ENCODE measurements at places on chromosomes 6 and 20.

DNA sequence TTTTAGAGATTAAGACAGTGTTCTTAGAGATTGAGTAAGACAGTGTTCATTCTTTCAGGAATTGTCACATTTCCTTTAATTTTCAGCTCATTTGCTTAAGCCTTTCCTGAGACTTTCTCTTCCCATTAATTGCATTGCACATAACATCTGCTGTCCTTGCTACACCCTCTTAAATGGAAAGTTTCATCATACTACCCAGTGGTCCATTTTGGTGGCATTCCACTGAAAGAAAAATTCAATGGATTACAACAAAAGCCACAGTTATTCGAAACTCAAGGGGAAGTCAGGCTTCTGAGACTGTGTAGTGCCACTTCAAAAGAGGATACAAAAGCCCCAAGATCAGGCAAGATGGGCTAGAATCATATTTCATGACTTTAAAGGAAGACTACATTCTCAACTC is 64.0 kb downstream of the RSPO3 start:
- DNase-seq, result no peak

DNA sequence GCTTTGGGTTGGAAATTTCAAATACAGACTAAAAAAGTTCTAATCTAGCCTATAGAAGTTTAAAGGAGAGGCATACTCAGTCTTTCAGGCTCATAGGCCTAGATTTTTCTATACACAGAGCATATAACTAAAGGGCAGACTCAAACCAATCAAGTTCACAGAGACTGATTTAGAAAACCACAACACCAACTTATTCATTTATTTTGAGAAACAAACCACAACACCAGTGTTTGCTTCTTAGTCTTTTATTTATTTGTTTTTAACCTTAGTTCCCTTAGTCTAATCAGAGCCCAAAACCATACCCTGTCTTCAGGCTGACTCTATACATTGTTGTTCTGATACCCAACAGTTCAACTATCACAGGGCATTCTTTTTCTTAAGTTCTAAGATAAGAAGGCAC is 103.7 kb downstream of the REV3L start:
- no peak for DNase-seq

- no peak for DNase-seq
These were observed 46.8 kb downstream of the PCNA start for GRCh38 chr20:5072756-5073659.

DNA sequence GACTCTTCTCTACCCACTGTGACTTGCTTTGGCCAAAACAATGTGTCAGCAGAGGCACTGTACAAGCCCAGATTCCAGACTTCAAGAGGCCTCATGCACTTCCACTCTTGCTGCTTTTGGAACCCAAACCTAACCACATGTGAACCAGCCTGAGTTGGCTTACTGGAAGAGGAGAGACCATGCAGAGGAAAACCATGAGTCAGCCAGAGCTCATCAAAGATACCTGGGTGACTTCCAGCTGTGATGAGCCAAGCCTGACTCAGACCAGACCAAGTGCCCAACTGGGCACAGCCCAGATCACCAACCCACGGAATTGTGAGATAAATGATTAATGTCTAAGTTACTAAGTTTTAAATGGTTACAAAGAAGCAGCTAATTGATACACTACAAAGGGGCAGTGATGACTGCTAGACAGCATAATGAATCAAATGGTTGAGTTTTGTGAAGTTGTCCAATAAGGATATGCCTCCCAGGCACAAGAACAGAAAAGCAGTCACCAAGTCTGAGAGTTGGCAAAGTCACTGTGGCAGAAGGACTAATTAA is 16.2 kb upstream of the BEND6 start:
- DNase-seq, result no peak

GRCh38 chr6:47651505-47651944 is 46.9 kb upstream of the ADGRF4 start:
- DNase-seq, result no peak

DNA sequence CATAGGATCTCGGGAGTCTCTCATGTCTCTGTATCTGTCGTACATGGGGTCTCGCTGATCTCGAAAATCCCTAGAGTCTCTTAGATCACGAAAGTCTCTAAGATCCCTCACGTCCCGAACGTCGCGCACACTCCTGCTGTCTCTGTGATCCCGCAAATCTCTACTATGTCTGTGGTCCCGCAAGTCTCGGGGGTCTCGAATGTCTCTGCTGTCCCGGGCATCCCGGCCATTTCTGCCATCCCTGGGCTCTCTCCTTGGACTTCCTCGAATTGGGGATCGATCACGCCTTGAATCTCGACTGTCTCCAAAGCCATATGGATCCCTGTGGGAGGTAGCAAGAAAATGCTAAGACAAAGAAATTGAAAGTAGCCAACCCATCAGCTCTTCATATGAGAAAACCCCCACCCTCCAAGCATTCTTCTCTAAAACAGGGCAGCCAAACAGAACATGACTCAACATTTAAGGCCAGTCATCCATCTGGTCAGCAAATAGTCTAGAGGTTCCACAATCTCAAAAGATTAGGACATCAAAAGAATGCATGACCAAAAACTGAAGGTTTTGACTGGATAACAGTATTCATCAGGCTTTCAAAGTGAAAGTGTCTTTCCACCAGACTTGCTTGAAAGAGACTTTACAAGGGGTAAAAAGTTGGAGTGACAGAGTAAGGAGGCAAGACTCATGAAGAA is 19.4 kb downstream of the NCOA5 start:
- DNase-seq, result no peak

- no peak for DNase-seq
These were observed 2.1 kb upstream of the LAMA5 start for GRCh38 chr20:62368976-62369814.

DNA sequence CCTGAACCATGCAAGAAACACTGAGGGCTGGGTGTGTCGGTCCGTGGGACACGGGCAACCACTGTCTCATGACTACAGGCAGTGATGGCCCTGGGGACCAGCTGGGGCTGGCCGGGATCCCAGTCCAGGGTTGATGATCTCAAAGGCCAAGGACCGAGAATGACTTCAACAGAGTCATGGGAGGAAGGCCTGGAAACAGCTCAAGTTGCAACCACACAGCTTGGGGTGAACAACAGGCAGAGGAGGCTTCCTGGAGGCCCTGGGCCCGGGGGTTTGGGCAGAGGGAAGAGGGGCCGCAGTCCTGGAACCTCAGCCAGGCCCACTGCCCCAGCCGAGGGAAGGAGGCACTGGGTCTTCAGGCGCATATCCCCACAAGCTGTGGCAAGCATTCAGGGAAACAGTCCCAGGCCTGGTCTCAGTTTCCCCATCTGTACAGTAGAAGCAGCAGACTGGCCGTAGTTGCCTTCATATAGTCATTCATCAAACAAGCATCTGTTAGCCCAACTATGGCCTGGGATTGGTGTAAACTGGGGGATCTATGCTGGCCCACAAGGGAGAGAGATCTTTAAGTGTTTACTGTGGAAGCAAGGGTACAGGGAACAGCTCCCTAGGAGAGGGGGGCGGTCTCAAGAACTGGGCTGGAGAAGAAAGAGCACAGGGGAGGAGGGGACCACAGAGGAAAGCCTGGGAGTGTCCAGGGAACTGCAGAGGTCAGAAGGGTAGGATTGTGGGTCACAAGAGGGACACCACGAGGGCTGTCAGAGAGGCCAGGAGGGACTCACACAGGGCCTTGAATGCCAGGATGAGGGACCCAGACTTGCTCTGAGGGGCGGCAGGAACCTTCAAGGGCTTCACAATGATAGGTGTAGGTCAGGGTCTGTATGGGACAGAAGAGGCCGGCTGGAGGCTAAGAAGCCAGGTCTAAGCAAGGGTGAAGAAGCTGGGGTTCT is 2.1 kb downstream of the MYL9 start:
- DNase-seq, result no peak

DNA sequence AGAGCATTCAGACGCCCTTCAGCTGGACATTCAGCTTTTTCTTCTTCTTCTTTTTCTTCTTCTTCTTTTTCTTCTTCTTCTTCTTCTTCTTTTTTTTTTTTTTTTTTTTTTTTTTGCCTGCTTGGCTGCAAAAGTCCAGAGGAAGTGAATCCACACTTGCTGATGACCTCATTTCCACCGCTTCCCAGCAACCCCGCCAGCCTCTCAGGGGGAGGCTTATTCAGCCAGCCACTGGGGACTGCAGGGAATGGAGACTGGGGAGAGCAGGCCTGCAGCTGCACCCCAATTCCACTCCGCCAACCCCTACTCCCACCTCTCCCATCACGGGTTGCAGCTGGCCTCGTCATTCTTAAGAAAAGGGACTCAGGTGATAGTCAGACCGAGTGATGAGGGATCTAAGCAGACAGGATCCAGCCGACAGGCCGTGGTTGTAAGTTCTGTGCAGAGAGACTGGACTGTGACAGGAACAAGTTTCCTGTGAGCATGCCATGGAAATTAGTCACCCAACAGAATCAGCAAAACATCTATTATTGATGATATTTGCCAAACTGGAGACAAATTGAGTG is 59.0 kb upstream of the QKI start:
- no peak for DNase-seq

GRCh38 chr6:16842676-16843075 is 81.4 kb upstream of the ATXN1 start:
- no peak for DNase-seq

GRCh38 chr6:6784514-6785162 is 196.1 kb downstream of the LY86 start:
- no peak for DNase-seq

- DNase-seq, result no peak
These were observed 32.5 kb upstream of the IYD start for GRCh38 chr6:150336299-150336698.

DNA sequence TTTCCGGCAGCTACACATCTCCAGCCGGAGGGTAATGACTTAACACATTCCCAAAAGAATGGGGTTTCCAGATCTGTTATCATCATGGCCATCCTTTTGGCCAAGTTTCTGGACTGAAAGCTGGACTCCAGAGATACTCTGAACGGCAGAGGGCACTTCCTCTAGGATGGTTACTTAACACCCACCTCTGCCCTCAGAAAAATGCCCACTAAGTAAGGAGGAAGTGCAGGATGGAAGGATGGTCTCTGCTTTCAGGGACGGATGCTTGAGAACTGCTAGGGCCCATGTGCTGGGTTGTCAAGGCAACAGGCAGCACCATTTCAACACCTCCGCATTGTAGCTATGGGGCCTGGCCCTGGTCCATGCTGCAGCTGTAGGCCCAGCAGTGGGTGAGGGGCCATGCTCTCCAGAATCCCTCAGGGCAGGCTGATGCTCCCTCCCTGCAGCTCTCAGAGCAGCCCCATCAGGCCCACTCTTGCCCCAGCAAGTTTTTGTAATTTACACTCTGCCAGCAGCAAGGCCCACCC is 16.5 kb upstream of the TGM3 start:
- no peak for DNase-seq

DNA sequence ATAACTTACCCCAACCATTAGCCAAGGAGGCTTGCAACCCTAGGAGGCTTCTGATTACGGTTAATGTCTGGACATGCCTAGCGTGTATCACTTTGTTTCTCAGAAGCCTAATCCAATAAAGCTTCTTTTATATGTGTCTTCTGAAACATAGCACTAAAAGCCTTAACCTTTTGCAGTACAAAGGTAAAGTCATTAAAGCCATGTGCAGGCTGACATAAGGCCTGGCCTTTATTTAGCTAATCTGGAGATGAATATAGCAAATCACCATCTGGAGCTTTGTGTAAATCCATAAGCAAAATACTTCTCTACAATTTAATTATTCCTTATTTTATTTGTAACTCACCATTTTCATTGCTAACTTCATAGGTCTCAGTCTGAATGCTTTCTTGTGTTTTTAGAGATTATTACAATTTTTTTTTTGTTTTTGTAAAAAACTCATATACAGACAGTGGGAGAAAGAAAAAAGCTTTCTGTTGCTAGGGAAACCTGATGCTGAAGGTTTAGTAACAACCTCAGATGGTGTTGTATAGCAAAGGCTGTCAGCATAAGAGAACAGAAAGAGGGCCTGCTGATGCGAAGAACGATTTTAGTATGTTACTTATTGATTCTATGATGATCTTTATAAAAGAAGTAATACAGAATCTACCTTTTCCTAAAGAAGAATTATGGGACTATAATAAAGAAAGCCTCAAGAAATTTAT is at the start of gene EYS:
EYS (minus strand) TSS at position 101 of the 701 bp plus-strand sequence. CDS start 211,816 bp downstream, outside the sequence.
- DNase-seq, result no peak

- no peak for DNase-seq
These were observed 147.7 kb downstream of the GMPR start for GRCh38 chr6:16386057-16386456.

DNA sequence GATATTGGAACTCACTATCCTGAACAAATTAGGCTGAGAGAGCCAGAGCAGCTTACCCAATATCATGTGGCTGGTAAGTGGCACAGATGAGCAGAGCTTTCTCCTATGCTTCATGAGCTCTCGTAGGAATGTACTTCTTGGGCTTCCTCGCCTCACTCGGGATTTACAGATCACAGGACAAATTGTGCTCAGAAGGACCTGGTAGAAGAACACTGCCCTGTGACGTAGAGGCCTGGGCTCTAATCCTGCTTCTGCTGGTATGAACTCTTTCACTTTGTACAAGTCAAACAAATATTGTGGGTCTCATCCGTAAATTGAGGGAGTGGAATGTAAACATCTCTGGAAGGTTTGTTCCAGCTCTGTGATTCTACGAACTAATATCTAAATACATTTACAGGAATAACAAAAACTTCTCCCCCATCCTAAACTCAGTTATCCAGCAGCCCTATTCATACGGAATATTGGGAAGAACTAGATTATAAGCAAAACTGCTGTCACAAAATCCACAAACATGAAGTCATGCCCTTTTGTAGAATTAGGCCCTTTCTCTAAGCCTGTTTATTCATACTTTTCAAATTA is 187.6 kb downstream of the CLIC5 start:
- no peak for DNase-seq

- DNase-seq, result no peak
These were observed 10.8 kb downstream of the SGK1 start for GRCh38 chr6:134307075-134307474.

- DNase-seq, result no peak
These were observed at the start of gene SLC17A9 for GRCh38 chr20:62952373-62952967. Gene SLC17A9 (plus strand): TSS chr20:62952709. CDS start chr20:62952831, 122 bp downstream.

DNA sequence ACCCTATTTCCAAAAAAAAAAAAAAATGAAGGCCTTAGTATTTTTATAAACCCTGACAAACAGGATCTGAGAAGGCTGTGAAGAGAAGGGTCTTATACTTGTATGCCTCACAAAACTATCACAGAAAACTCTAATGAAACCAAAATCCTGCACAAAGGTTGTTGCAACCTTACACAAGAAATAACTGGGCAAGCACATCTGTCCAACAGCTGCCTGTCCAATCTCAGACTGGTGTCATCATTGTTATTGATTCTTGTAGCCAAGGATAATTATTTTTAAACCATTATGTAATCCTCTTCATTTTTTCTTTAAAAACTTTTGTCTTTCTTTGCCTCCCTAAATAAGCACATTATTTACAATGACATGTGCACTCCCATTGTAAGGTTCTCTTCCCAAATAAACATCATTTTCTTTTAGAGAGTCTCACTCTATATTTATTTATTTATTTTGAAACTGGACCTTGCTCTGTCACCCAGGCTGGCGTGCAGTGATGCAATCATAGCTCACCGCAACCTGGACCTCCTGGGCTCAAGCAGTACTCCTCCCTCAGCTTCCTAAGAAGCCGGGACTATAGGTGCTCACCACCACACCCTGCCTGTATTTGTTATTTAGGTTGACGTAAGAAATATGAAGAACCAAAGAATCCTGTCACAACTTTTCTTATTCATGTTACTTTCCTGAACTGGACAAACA is 697.1 kb downstream of the DOK5 start:
- DNase-seq, result no peak

Measured in activated T-cell treated with anti-CD3 and anti-CD28 coated beads for 1 hour (primary cell).